ENCODE measurements at places on chromosomes 7 and 10.

DNA sequence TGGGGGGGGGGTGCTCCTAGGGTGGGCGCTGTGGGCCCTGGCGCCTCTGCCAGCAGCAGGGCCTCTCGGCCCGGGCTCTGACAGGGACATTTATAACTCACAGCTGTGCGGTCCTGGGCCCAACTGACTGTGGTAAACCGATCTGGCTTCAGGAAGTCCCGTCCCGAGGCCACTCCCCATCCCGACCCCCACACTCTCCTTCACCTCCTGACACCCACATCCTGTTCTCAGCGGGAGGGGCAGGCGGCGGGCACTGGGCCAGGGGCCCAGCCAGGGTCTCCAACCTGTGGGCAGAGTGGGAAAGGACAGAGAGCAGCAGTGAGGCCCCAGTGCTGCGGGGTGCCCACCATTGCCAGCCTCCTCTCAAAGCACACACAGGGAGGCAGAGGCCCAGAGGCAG lies 69.1 kb downstream of the ZMIZ1 start:
- no peak for DNase-seq

- no peak for DNase-seq
Observed at GRCh38 chr10:122290833-122291532, 19.9 kb downstream of the BTBD16 start.

- no peak for DNase-seq
Observed at GRCh38 chr7:155557778-155558177, 11.4 kb upstream of the CNPY1 start.

- DNase-seq: no peak
Observed at GRCh38 chr10:84296091-84296981, 32.1 kb upstream of the CCSER2 start.

DNA sequence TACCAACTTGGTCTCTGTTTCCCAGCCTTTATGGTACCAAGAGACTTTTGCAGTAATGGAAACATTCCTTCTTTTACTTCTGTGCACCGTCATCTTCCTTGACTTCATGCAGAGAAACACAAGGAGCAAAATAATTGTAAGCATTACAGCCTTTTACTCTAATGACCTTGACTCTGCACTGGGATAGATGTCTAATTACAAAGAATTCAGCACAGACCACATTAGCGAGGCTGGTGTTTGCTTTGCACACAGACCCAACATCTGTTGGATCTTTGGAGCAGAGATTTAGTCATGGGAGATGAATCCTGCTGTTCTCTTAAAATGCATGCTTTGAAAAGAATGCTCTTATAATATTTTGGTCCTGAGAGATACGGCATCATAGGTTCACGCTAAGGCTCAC lies 261.6 kb downstream of the TWIST1 start:
- DNase-seq: no peak

DNA sequence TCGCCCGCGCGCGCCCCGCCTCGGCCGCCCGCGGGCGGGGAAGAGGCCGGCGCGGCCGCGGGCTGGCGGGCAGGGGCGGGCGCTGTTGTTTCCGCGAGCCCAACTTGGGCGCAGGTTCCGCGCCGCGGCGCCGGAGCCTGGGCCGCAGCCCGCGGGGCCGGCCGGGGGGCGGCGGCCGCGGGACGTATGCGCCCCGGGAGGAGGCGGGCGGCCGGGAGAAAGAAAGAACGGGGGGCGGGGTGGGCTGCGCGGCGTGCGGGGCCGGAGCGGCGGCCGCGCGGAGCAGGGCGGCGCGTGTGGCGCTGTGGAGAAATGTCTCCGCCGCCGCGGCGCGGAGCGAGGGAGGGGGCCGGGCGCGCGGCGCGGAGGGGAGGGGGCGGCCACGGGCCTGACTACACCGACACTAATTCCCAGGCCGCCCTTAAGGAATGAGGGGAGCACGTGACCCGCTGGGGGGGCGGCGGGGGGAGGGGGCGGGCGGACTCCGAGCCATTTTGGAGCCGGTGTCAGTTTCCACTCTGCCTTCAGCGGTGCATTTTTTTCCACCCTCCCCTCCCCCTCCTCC lies at the start of gene BMI1:
BMI1 (plus strand) TSS at position 509 of the 565 bp plus-strand sequence. CDS start 5,351 bp downstream, outside the sequence.
- DNase-seq: peak; percentile 72

DNA sequence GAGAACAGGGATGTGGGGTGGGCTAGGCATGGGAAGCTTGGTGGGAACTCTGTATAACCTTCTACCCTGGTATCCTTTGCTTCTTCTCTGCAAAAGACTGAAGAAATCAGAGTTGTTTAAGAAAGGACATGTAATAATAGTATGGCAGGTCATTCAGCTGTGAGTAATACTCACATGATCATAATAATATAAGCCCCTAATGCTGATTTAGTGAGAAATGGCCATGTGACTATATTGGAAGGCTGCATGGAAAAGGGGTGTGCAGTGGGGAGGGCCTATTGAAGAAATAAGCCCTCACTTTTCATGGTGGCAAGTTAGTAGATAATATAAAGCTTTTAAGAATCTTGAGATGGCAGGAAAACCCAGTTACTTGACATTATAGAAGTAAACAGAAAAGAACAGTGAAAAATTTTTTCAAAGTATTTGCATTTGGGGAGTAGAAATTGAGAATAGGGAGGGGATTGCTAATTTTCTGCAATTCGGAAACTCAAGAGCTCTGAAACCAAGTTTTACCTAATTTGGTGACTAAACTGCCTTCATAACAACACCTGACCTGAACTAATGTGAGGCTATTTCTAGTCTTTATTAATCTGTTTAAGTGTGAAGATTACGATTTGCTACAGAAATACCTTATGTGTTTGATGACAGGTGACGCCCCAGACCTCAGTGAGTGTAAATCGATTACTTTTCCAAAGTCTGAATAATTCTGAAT lies 44.4 kb downstream of the ATXN7L1 start:
- DNase-seq: no peak

DNA sequence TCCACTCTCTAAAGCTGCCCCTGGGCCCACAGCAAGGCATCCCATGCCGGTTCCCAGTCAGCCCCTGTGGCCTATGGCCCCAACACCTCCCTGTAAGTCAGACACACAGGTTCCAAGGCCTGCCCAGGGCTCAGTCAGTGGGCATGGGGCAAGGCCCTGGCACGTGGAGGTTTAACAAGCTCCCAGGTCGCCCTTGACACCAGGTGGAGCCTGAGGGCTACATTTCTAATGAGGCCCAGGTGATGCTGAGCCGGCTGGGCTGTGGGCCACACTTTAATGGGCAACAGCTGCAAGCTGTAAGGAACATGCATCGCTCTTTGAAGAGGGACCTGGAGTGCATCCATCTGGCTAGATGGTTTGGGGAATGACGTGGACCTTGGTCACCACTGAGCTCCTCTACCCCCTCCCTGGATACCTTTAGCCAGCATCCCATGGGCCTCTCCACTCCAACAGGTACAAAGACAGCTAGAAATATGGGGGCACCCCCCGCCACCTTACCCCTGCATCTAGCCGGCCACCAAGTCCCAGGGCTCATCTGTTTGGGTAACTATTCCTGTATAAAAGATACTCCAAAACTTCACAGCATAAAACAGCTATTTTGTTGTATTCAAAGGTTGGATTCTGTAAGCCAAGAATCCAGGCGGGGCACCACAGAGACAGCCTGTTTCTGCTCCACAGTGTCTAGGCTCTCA lies 122.5 kb downstream of the OAT start:
- DNase-seq: no peak

Data from thyroid gland (tissue), 4 donors.